Uterus (tissue), 4 donors: ENCODE measurements at places on chromosomes 5 and 9.

GRCh38 chr9:130072515-130073235 is 19.0 kb downstream of the GPR107 start:
- no peak for DNase-seq

GRCh38 chr5:151632524-151632923 is 41.4 kb upstream of the FAT2 start:
- DNase-seq, result no peak

DNA sequence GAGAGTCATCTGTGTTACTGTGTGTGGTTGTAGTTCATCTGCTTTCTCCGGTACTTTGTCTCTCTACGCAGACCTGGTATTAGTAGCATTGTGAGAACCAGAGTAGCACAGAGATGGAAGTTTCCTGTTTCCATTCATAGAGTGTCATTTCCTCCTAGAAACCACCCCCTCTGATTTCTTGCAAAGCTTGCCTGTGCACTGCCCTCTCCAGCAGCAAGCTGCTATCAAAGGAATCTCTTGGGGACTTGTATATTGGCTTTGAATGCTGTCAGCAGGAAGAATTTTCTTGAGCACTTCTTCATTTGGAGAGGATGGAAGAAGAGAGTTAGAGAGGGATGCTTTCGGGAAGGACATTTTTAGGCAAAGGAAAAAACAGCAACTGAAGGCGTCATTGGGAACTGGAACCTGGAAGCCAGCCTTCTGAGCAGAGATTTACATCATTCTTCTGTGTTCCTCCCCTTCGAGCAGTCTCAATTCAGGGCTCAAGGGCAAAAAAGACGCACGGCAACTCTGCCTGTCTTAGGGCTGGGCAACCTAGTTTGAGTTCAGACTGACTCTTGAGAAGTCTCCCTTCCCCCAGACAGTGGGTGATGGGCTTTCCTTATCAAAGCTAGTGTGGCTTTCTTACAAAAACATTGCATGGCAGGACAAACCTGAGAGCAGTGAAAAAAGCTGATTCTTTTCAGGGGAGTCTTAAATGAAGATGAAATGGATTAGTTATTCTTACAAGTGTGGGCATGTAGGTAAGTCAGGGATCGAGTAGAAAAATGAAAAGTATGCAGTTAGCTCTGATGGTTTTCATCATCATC is 226.3 kb downstream of the AOPEP start:
- peak; percentile 41 for DNase-seq

GRCh38 chr9:69393425-69393824 is 68.4 kb downstream of the ENTREP1 start:
- DNase-seq, result no peak

DNA sequence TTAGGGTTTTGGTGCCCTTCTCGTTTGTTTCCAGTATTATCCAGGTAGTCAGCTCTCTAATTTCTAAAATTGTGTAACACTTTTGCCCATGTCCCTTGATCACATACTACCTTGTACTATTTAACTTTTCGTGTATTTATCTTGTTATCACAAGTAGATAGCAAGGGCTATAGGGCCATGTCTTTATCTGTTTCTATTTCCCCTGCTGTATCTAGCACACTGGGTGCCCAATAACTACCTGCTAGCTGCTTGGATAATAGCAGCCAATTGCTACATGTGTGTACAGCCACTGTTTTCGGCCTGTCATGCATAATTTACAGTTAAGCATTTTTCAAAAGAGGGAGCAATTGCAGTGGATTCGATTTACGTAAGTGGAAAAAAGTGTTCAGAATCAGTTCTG is 64.8 kb upstream of the TNFAIP8 start:
- DNase-seq, result no peak

DNA sequence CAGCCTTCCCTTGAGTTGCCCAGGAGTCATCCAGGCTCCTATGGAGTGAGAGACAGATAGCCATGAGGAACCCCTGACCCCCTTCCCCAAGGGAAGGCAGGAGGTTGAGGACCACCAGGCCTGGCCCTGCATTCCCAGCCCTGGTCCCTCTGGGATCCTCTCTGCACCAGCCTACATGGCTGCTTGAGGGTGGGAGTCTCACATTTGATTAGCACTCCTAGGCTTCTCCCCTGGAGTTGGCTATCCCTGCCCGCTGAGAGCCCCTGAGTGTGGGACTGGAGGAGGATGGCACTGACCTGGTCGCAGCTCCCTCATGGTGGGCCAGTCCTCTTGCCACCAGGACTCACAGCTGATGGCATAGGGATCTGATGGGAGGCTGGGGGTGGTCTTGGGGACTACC is 46.7 kb downstream of the SAR1B start:
- no peak for DNase-seq

GRCh38 chr5:125564317-125564975 is 818.0 kb upstream of the ZNF608 start:
- DNase-seq, result no peak

DNA sequence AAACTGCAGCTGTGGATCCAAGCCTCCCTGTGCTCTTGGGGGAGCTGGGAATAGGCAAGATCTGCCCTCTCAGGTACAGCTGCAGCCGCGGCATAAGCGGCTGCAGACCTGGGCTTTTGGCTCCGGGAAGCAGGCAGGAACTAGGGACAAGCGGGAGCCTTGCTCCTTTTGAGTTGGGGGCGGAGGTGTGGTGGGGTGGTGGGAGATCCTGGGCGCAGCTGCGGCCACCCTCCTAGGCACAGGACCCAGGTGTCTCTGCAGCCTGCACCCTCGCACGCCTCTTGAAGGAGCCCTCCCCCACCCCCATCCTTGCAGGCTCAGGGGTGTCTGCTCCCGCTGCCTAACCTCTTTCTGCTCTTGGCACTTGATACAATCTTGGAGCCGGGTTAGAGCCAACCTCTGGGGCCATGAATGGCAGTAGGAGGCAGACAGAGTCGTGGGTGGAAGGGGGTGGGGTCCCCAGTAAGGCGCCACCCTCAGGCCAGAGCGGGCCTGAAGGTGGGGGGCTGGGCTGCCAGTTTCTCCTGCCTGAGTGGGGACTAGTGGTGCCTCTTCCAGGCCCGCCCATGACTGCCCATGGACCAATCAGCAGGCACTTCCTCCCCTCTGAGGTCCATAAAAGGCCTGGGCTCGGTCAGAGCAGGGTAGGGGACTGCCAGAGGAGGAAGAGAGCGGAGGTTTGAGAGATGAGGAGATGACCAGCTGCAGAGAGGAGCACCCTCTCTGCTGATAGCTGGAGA is 267.6 kb upstream of the TNC start:
- no peak for DNase-seq

GRCh38 chr9:16099732-16100536 is 547.1 kb downstream of the CCDC171 start:
- DNase-seq, result no peak

- no peak for DNase-seq
Observed at GRCh38 chr5:12360218-12360617, 456.0 kb upstream of the CTNND2 start.

- DNase-seq, result no peak
Observed at GRCh38 chr9:109245310-109245897, 75.5 kb downstream of the EPB41L4B start.

- DNase-seq, result no peak
Observed at GRCh38 chr9:131708226-131709002, 31.5 kb downstream of the RAPGEF1 start.

GRCh38 chr9:32378993-32379729 is 5.3 kb upstream of the ACO1 start:
- DNase-seq, result peak; percentile 51

- no peak for DNase-seq
Observed at GRCh38 chr5:174675916-174676315, 48.5 kb upstream of the MSX2 start.

DNA sequence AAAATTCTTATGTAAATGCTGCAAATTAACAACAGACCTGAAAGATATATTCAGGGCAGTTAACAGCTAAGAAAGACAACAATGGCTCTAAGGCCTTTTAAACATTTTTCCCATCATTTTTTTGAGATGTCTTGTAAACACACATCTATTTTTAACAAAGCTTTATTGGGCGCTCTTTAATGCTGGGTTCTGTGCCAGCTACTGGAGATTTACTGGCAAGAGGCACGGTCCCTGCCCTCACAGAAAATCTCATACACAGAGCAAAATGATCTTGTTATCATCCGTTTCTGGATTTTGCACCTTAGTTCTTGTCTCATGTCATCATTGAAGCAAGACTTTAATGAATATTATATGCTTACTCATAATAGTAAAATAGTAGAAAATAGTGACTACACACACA is 1022.3 kb upstream of the WWC1 start:
- DNase-seq, result no peak

- DNase-seq, result no peak
Observed at GRCh38 chr5:9733486-9733885, 103.3 kb upstream of the TAS2R1 start.
